ENCODE measurements at places on chromosomes 12 and 14.

DNA sequence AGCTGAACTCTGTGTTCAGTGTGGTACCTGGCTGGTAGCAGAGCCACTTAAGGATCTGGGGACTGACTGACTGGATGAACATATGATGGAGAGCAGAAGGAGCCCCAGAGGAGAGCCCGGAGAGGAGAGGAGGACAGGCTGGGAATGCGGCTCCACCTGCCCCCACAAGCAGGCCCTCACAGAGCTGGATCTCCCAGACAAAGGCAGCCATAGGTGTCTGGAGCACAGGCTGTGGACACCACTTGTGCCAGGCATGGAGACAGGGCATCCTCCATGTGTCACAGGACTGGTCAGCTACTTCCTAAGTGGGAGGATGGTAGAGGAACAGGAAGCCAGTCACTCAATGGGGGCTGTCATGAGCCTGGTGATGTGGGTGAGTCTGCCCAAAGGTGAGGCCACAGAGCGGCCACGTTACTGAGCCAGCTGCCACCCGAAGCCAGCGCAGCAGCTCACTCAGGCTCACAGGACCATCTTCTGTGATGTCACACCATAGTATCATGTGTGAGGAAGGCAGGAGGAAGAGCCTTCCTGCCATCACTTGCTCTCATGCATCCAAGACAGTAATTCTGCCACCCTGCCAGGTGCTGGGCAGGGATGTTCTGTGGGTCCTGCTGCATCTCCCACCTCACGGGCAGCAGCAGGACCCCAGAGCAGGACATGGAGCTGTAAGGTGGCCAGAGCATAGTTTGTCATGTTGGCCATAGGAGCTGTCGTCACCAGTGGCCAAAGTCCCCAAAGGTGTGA, 72.1 kb downstream of the PRIMA1 start:
- DNase-seq = no peak

DNA sequence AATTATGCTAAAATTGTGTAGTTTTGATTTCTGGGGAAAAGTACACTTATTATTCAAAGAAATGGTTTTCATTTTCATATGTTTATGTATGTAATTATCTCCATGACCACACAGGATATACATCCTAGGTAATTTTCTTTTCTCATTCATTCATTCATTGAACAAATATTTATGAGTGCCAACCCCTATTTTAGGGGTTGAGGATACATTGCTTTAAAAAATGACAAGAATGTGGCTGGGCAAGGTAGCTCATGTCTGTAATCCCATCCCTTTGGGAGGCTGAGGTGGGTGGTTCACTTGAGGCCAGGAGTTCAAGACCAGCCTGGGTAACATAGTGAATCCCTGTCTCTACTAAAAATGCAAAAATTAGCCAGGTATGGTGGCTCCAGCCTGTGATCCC, 40.9 kb downstream of the SGPP1 start:
- DNase-seq = no peak

DNA sequence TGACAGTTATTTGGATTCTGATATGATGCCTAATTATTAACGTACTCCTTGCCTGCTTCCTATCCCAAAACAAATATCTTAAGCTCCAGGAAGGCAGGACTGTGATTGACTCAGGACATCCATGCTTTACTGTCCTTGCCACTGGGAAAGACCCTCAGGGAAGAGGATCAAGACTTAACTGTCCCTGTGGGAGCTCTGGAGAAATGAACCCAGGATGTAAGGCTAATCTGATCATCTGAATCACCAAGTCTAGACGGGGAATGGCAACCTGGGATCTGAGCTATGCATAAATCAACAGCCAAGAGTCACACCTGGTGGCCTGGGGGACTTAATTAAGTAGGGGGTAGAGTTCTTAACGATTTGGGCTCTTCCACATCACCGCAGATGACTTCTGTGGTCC, 153.2 kb upstream of the BCL2L14 start:
- no peak for DNase-seq

- no peak for DNase-seq
Measured at GRCh38 chr12:110301065-110301806, 20.2 kb downstream of the ATP2A2 start.

- peak; percentile 46 for DNase-seq
Measured at GRCh38 chr12:131950182-131950913, 606 bp downstream of the EP400 start.

GRCh38 chr14:51008446-51008845, 64.2 kb upstream of the PYGL start:
- DNase-seq = no peak

- no peak for DNase-seq
Measured at GRCh38 chr14:51041108-51041531, 53.8 kb downstream of the TRIM9 start.

DNA sequence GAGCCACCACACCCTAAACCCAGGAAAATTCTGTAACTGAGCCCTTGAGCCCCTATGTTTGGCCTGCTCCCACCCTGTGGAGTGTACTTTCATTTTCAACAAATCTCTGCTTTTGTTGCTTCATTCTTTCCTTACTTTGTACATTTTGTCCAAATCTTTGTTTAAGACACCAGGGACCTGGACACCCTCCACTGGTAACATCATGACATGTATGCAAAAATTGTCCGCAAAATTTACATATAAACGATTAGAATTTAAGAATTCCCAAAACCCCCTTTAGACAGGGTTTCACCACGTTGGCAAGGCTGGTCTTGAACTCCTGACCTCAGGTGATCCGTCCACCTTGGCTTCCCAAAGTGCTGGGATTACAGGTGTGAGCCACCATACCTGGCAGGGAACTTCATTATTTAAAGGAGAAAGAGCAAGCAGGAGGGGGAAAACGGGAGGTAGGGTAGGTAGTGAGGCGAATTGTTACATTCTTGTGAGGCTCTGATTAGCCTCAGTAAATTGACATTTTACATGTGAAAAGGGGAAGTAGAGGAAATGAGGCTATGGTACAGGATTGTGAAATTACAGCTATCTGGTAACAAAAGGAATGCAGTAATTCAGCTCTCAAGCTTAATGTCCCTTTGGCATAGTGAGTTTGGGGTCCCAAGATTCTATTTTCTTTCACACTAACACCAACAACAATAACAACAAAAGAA, 27.6 kb downstream of the TUBA1A start:
- no peak for DNase-seq

- peak; percentile 52 for DNase-seq
Measured at GRCh38 chr14:91371011-91371989, 46.3 kb downstream of the CCDC88C start.

- no peak for DNase-seq
Measured at GRCh38 chr12:20494851-20495250, 126.5 kb downstream of the PDE3A start.

All from activated naive CD4-positive, alpha-beta T cell treated with anti-CD3 and anti-CD28 coated beads for 36 hours (primary cell).